Fibroblast of lung (primary cell): ENCODE measurements at places on chromosomes 7 and 10. TPM values are rescaled to one million over a fixed set of nuclear protein-coding genes. Genes with fewer than 3 reads are reported as not detected.

Gene WEE2
- not detected in 2 replicates for total RNA-seq

Gene ZCWPW1
- 2.8 and 4.1 TPM in 2 replicates for total RNA-seq

- peak; percentile 10 for DNase-seq
Observed at GRCh38 chr7:111137296-111138192, 46.6 kb downstream of the LRRN3 start.

GRCh38 chr7:21966271-21966670 lies 20.6 kb upstream of the CDCA7L start:
- DNase-seq = no peak

DNA sequence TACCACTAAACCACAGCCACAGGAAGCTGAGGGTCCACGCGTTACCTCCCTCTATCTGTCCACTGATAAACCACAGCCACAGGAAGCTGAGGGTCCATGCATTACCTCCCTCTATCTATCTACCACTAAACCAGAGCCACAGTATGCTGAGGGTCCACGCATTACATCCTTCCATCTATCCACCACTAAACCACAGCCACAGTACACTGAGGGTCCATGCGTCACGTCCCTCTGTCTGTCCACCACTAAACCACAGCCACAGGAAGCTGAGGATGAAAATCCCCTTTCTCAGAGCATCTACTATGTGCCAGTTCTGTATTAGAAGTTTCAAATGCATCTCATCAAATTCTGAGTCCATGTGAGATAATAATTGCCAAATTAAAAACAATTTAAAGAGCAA lies 589.3 kb downstream of the DNAJB6 start:
- no peak for DNase-seq

- no peak for DNase-seq
Observed at GRCh38 chr10:62582101-62582705, 208.0 kb downstream of the ZNF365 start.

- DNase-seq = no peak
Observed at GRCh38 chr7:121313220-121313792, 15.5 kb upstream of the WNT16 start.

DNA sequence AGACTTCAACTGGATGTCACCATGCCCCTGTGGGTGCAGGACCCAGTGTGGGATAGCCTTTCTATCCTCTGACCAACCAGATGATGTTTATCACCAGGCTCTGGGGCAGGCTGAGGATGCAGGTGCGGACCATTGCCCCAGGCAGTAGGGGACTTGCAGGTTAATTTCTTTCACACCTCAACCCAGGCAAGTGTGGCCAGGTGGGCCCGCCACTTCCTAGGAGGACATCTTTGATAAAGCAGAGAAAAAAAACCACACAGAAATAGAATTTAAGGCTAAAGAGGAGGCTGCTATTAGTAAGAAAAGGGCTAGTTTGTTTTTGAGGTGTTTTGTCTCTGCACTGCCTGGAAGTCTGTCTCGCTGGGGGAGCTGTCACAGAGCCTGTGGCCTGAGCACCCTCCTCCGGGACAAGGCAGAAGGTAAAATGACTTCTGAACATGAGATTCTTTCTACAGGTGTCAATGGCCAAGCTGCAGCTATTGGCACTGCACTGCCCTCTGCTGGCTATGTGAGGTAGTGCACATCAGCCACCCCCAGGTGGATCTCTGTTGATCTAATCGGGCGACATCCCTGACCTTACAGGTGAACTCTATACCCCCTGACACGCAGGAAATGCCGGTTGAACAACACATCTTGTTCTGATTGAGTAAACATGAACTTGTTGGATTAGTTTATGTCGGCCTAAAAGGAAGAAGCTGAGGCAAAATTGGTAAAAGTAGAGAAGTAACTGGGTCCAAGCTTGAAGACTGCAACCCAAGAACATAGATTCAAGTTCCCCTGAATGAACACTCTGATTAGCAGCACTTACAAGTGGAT lies 21.0 kb downstream of the UPP1 start:
- peak; percentile 20 for DNase-seq

GRCh38 chr7:94330269-94331020 lies 64.2 kb upstream of the COL1A2 start:
- DNase-seq = no peak

GRCh38 chr10:5361966-5362365 lies 2.8 kb upstream of the UCN3 start:
- no peak for DNase-seq

- peak; percentile 55 for DNase-seq
Observed at GRCh38 chr7:20399521-20399920, 68.8 kb downstream of the ITGB8 start.
